Osteocyte (in vitro differentiated cells): ENCODE measurements at places on chromosomes 7 and 10.

GRCh38 chr10:34430685-34431084 is 384.4 kb downstream of the PARD3 start:
- DNase-seq = no peak

GRCh38 chr7:51046482-51046881 is 263.8 kb upstream of the GRB10 start:
- peak; percentile 53 for DNase-seq

DNA sequence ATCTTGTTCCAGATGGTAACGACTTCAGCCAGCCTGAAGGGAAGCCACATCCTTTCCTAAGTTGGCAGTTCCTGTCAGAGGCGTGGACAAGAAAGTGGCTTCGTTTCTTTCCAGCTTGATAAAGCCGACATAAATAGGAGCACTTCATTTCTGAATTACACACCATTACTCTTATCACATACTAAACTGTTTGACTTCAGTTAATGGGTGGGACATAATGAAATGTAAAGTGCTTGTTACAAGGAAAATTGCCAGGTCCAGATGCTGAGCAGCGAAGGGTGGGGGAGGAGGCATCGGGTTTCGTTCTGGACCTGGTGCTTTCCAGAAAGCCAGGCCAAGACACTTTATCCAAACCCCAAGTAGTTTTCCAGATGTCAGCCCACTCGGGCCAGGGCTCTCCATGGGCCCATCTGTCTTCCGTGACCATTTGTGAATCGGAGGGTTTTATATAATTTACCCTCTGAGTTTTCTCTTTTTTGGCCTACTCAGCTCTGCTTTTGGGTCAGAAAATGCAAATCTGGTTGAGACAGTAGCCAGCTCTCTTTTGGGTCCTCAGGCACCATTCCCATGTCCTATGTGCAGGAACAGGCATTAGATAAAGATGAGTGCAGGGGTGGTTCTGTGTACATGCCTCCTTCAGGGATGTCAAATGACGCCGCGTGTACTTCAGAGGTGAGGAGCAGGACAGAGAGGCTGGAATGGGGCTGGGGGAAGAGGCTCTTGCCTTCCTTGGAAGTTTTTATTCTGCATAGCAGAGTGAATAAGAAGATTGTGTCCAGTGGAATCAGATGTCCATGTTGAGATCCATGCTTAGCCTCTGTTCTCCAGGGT is 90.2 kb downstream of the TACC2 start:
- no peak for DNase-seq

- DNase-seq = no peak
These were observed 2.0 kb downstream of the FLNC start for GRCh38 chr7:128831994-128832879.

DNA sequence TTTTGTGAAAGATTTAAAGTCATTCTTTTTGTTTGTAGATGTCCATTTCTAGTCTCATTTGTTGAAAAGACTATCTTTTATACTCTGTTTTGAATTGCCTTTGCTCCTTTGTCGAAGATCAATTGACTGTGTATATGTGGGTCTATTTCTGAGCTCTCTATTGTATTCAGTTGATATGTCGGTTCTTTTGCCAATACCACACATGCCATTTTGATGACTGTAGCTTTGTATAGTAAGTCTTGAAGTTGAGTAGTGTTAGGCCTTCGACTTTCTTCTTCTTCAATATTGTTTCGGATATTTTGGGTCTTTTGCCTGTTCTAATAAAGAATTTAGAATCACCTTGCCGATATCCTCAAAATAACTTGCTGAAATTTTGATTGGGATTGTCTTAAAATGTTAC is 104.5 kb downstream of the CCSER2 start:
- no peak for DNase-seq

DNA sequence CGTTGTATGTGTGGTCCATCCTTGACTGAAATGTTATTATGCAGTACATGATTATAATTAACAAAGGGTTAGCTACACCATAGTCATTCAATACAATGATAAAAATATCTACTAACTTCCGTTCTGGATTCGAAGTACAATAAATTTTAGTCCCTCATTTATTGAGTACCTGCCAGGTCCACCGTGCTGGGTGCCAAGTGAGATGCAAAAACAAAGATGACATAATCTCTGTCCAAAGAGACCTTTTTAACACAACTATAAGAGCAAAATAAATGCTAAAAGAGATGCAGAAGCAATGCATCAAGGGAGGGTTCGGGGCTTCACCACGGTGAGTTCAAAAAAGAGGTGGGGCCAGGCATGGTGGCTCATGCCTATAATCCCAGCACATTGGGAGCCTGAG is 33.1 kb downstream of the LAMB1 start:
- DNase-seq = no peak

DNA sequence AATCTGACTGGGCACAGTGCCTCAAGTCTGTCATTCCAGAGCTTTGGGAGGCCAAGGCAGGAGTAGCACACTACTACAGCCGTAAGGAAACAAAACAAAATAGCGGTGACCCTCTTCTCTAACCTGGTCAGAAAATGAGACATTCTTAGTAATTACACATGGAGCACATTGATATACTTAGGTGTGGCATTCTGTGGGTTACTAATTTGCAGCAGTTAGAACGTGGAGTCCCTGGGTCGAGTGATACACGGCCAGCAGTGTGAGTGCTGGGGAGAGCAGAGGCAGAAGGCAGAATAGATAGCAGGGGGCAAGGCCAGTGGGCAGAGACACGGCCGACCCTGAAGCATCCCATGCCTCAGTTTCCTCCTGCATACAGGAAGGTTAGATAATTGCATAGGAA is 28.9 kb upstream of the SFMBT2 start:
- no peak for DNase-seq

- no peak for DNase-seq
These were observed 52.8 kb downstream of the LSMEM1 start for GRCh38 chr7:112533591-112533990.

GRCh38 chr10:608331-609261 is 80.9 kb downstream of the DIP2C start:
- no peak for DNase-seq

DNA sequence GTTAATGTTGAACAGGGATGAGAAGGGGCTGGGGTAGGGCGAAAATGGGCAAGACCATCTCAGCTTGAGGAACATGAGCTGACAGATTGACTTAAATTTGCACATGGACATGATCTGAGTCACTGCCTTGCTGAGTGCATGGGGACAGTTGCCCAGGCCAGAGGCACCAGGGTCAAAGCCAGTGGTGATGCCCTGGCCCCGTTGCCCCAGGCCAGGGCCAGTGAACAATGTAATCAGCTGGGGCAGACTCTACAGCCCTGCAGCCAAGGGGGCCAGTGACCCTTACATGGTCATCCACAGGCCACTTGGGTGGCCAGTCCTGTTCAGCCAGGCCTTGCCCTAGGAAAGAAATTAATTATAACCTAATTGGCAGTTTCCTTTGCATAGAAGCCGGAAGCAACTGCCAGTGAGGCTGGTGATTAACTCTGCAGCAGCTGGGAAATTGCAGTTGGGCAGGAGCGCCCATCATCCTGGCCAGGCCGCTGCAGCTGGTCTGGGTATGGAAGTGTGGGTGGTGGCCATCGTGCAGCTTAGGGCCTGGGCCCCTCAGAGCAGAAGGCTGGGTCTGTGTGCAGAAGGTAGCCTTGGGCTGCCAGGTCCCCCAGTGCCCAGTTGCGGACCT is 9.6 kb downstream of the RET start:
- DNase-seq = no peak

- DNase-seq = no peak
These were observed 476.2 kb downstream of the GRM8 start for GRCh38 chr7:126776498-126776897.

DNA sequence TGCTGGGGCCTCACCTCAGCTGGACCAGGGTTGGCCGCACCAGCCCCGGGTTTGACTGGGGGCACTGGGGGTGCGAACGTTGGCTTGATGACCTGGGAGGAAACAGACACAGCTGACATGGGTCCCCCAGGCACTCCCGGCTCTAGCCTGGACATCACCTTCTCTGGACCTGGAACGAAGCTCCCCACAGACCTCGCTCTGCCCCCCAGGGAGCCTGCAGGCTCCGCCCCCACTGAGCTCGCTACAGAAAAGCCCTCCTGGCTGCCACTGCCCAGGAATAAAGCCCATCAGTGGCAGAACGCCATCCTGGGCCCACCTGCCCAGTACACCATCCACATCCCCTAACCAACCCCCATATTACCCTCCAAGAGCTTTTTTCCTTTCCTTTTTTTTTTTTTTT is 13.0 kb downstream of the ADAM8 start:
- DNase-seq = no peak

DNA sequence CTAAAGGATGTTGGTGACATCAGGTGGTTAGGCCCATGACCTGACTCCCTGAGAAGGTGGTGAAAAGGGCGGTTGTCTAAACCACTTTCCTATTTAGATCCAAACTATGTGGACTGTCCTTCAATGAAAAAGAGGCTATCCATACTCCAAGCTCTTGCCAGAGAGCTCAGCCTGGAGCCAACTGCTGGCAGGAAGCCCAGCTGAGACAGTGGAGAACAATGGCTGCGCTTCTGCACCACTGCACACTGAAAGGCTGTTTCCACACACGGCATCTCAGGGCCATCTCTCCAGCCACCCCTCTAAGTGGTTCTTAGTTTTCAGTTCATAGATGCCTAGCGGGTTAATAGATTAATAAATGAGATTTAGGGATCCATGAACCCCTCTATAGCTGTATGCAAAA is 488.8 kb upstream of the ZMIZ1 start:
- no peak for DNase-seq

DNA sequence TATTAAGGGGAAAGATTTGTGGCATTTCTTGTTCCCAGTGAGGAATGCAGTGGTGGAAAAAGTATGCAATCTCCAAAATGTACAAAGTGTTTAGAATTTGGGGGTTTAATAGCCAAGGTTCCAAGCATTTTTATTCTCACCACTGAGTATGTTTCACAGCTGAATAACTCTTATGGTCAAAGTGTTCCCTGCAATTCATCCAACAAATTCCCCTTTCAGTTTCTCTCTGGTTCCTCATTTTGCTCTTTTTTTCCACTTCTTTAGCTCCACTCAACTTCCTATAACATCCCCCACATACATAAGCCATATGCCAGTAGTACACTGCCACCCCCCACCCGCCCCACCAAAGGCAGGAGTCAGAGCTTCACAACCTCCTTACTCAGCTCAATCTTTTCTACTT is 4.6 kb downstream of the HECW1 start:
- DNase-seq = no peak

DNA sequence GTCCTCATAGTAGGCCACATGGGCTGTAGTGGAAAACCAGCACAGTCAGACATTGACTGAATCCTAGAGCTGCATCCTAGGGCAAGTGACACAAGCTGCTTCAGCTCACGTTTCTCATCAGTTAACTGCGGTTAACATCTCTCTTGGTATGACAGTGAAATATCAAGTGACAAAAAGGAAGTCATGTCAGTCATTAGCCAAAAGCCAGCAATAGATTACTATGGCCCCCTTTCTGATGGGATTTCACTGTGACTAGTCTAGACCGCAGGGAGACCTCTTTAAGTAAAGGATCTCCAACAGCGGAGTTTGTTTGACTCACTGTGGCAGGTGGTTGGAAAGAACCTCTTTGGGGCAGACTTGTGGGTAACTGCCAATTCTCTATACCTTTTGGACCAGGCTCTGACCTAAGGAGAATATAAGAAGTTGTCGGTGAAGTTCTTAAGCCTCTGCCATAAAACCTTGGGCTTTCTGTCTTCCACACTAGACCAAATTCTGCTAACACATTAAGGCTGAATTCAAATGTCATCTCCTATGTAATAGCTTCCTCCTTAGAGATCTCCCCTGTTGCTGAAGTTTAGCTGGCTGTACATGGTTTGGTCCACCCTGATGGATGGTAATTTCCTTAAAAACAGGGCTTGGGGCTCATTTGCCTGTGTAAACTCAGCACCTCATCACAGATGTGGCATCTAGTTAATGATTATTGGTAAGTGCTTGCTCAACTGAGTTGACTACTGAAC is 115.3 kb downstream of the SGMS1 start:
- DNase-seq = no peak
